ENCODE measurements at places on chromosomes 4 and X.

DNA sequence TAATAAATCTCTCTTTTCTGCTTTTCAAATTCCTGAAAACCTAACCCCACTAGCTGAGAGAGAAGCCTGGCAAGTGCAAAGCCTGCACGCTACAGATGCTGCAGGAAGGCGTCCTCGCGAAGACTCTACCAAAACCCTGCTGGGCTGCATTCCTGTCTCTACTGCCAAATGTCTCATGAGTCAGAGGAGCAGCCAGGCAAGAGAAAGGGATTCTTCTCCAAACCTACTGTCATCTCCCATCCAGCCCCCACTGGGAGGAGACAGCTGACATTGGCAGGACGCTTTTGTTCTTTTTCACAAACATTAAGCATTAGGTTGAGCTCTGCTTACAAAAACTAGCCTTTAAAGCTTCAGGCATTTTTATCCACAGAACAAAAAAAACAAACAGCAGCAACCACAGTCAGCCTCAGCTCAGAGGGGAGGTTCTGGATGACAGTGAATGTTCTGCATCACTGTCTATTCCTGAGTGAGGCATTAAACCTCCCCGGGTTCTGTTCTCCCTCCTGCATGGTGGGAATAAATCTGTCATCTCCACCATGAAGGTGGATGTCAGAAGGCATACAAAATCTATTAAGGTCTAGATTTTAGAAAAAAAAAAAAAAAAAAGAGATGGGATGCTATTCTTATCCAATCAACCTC, 18.0 kb downstream of the CRMP1 start:
- DNase-seq, result no peak

DNA sequence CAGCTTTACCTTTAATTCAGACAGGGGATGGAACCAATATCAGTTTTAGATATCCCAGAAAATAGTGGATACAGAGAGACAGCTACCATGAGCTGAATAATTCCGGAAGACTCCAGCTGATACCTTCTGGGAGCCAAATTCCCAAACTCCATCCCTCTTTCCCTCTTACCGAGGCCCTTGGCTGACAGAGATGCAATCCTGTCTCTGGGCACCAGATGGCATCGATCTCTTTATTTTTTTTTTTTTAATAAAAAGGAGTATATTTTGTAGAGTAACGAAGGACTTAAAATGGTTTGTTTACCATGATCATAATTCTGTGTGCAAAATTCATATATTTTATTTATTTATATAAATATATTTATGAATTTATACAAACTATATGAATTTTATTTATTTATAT, 31.0 kb downstream of the RAB40A start:
- DNase-seq, result peak; percentile 4

- no peak for DNase-seq
Observed at GRCh38 chrX:96791559-96791958, 92.1 kb upstream of the RPA4 start.

GRCh38 chrX:357693-358471, 28.8 kb downstream of the PPP2R3B start:
- peak; percentile 69 for DNase-seq

GRCh38 chr4:8896071-8896470, 24.4 kb upstream of the HMX1 start:
- DNase-seq, result no peak

DNA sequence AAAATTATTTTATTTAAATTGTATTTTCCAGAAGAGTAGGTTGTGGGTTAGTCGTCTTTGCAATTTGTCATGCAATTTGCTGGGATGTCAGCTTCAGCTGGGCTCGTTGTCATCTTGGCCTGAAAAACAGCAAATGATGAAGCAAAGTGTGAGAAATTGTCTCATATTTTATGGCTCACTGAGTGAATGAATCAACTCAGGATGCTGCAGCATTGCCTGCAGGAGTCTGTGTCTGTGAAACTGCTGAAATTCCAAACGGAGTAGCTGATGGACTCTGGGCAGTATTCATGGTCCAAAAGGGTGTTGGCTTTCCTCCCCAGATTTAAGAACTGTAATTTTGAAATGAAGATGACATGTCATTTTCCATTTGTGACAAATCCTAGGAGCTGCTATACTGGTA, 37.2 kb downstream of the CXCL8 start:
- no peak for DNase-seq

DNA sequence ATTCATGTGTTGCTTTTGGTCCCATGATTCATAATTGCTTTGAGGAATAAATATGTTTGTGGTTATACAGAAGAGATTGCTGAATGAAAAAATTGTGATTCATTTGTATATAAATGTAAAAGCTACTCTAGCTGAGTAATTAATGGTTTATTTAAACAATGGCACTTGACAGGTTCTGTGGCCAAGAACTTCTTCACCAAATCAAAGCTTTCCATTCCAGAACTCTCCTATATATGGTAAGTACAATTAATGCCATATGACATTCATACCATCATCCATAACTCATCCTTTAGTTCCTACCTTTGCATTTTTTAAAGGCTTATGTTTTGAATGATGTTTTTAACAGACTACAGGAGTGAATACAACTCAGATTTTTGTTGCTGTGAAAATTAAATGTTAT, 105.8 kb downstream of the REPS2 start:
- no peak for DNase-seq

DNA sequence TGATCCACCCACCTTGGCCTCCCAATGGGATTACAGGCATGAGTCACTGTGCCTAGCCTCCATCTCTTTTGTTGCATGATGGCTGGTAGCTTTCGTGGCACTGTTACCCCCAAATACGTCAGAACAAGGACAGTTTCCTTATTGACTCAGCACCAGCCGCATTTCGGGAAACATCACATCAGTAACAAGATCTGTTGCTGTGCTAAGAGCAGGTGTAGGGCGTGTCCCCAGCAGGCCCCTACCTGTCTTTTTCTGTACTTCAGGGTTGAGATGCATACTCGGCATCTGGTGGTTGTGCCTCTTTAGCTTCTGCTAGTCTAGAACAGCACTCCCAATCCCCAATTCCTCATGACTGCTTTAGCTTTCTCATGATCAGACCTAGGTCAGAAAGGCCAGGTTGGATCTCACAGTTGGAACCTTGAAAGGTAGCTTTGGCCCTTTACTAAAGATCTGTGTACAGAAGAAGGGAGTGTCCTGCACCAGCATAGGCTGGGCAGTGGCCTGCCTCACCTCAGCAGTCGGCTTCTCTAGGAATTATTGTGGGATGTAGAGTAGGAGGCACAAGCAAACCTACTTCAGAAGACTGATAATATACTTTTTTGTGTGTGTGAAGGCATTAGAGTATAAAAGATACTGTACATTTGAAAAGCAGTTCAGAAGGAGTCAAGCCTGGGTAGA, 36.8 kb downstream of the NSD2 start:
- no peak for DNase-seq

GRCh38 chr4:114296126-114296525, 302.5 kb upstream of the UGT8 start:
- DNase-seq, result no peak

DNA sequence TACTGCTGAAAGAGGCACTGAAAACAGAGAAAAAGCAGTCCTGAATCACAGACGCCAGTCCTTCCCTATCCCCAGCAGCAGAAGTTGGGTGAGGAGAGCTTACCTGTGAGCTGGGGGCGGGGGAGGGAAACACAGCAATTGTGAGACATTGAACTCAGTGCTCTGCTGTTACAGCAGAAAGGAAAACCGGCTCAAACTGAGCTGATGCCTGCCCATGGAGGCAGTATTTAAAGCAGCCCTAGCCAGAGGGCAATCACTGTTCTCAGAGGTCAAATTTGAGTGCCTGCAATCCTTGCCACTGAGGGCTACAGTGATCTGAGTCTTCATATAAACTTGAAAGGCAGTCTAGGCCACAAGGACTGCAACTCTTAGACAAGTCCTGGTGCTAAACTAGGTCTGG, 220.7 kb downstream of the GRXCR1 start:
- DNase-seq, result no peak

DNA sequence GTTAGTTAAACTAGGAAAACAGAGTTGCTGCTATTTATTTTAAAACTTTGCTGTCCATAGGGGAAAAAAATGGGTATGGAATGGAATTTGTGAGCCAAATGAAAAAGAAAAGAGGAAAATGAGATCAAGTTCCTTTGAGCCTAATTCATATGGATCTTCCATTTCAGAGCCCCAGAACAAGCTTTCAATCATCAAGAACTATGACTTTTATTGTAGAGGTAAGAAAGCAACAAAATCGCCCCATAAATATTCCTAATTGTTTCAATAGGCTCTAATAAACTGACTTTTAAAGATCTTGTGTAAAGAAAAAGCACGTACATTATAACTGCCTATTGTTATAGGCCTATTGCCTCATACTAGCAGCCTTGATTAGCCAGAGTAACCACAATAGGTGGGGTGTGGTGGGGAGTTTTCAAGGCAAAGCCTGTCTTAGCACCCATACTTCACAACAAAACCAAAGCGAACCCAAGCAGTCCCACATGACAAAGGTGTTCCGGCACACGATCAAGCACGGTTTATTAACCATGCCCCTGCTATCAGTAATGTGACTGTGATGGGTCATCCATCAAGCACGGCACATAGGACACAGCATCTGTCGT, 44.4 kb downstream of the RBM47 start:
- DNase-seq, result no peak

- no peak for DNase-seq
Observed at GRCh38 chr4:105495667-105496066, 21.8 kb upstream of the PPA2 start.

DNA sequence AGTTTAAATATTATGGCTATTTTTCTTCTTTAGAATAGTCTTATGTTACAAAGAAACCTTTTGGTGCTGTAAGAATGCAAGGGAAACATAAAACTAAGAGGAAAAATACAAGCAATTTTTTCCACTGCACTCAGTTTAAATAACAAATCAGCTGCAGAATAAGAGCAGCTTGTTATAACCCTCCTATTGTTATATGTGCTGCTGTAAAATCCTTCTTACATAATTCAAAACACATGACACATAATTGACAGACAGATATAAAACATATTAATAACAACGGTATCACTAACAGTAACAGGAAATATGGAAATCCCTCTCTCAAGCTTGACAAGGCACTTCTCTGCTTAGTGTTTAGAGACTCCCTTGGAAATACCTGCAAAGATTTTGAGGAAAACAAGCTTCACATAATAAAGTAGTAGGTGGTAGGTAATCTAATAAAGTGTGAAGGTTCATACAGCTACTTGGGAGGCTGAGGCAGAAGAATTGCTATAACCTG, 385.3 kb upstream of the HS3ST1 start:
- DNase-seq, result no peak

DNA sequence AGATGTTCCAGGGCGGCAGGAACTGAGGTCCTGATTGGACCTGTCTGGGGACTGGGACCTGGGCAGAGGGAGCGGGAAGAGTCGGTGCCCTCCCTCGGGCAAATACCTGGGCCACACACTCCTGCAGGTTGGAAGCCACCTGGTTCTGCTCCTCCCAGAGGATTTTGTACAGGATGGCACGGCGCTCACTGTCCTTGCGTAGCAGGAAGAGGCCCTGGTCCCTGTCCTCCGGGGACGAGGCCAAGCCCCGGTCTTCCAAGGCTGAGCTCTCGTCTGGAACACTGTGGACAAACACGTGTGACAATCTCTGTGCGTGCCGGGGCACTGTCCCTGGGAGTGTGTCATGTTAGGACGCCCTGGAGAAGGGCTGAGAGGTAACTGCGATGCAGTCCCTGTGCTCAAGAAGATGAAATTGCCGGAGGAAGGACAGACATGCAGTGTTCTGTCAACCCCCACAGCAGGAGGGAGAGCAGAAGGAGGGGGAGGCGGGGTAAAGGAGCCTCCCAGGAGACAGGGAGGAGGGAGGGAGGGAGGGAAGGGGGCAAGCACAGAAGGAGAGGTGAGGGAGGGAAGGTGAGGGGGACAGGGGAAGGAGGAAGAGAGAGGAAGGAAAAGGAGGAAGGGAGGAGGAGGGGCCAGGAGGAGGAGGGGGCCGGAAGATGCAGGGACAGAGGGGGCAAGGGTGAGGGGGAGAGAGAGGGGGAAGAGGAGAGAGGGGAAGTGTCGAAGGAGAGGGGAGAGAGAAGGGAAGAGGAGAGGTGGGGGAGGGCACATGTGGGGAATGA, 29.0 kb downstream of the PDHA1 start:
- no peak for DNase-seq

DNA sequence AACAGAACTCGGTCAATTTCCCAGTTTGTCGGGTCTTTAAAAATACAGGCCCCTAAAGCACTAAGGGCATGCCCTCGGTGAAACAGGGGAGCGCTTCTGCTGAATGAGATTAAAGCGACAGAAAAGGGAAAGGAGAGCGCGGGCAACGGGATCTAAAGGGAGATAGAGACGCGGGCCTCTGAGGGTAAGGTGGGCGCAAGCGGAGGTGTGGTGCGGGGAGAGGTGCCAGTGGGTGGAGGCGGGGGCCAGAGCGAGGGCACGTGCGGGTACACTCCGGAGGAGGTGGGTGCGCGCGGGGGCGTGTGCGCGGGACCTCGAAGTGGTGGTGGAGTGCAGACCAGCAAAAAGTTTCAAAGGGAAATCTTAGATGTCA, 787 bp upstream of the TET2 start:
- DNase-seq, result peak; percentile 55

- DNase-seq, result peak; percentile 69
Observed at GRCh38 chrX:103215425-103215991, 600 bp downstream of the BEX4 start.

DNA sequence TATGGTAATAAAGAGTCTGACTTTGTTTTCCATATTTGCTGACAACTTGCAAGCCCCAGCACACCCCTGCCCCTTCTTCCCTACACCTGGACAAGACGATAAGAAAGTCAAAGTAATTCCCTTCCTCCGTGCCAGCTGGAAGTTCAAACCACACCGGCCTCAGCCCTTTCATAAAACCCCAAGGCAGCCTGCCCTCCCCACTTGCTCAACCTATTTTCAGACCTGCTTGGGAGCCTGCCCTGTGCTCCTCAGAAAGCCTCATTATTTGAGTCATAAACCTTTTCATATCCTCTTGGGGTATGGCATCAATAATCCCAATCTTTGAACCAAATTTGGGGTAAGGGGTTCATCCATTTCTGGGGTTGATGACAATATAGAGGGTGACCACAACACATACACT, 29.5 kb downstream of the NIPAL1 start:
- DNase-seq, result no peak

GRCh38 chr4:57373991-57374390, 263.8 kb upstream of the IGFBP7 start:
- no peak for DNase-seq

- no peak for DNase-seq
Observed at GRCh38 chrX:68672581-68673318, 25.3 kb downstream of the STARD8 start.

GRCh38 chr4:175054980-175055379, 136.8 kb downstream of the ADAM29 start:
- DNase-seq, result no peak

GRCh38 chrX:106972896-106973295, 27.1 kb downstream of the MORC4 start:
- no peak for DNase-seq
